Esophagus squamous epithelium (tissue), 5 donors: ENCODE measurements at places on chromosomes 2 and 18. TPM values are rescaled to one million over a fixed set of nuclear protein-coding genes. Genes with fewer than 3 reads are reported as not detected.

Gene ZNF532
- total RNA-seq = 30.7 TPM

Gene DSG3
- 513 TPM for total RNA-seq

Gene FIGLA
- total RNA-seq = not detected

Gene SPEG
- total RNA-seq = 3.8 TPM

Gene GCG
- total RNA-seq = not detected

- no peak overlapping the region for H3K4me3 ChIP-seq
- H3K4me1 ChIP-seq = peaks cover 10% of the 10 kb centered on the region
- DNase-seq = no peak
- no peaks in the 10 kb centered on the region for H3K27me3 ChIP-seq
- no peaks in the 10 kb centered on the region for H3K36me3 ChIP-seq
These were observed 23.2 kb downstream of the LAMA3 start for GRCh38 chr18:23712445-23712844.

DNA sequence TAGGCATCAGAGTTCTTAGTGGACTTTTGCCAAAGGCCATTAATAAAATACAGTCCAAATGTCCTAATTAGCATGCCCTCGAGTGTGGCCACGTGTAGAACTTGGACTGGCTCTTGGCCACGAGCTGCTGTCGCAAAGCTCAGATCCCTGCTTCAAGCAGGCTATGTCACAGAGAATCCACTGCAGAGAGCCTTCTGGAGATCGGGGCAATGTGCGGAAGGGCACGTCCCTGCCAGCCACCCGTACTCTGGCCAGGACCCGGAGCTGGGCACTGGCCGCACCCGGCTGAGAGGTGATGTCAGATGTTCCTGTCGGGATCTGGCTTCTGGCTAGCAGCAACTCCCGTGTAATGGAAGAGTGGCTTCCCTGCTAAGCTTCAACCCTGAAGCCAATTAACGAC is 432.7 kb upstream of the ID2 start:
- H3K27ac ChIP-seq = no peak overlapping the region
- H3K36me3 ChIP-seq = no peaks in the 10 kb centered on the region
- H3K4me3 ChIP-seq = no peak overlapping the region

- no peak overlapping the region for H3K27ac ChIP-seq
- H3K36me3 ChIP-seq = no peaks in the 10 kb centered on the region
- peak overlapping the region; percentile 36 for H3K4me3 ChIP-seq
- no peaks in the 10 kb centered on the region for H3K27me3 ChIP-seq
- H3K4me1 ChIP-seq = peaks cover 88% of the 10 kb centered on the region
These were observed 9.6 kb downstream of the CROCC2 start for GRCh38 chr2:240915526-240916341.

DNA sequence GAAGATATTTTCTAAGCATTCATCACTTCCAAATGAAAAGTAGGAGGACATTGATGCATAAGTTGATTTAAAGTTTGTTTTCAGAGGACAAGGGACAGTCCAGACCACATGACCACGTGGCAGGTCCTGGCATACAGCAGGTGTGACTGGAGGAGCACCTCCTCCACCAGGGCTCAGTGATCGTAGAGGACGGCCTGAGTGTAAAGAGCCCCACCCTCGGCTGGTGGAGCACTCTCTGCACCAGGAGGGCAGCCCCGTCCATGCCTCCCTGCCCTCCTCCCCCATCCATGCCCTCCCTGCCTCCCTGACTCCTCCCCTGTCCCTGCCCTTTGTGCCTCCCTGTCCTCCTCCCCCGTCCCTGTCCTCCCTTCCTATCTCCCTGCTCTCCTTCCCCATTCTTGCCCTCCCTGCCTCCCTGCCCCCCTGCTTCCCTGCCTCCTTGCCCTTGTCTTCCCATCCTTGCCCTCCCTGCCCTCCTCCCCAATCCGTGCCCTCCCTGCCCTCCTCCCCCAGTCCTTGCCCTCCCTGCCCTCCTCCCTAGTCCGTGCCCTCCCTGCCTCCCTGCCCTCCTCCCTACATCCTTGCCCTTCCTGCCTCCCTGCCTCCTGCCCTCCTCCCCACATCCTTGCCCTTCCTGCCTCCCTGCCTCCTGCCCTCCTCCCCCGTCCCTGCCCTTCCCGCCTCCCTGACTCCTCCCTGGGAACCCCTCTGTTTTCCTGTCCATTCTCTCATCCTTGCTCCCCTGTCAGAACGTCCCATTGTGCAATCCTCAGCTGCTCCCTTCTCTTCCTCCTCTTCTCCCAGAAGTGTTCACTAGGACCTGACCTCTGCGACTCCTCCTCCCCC is 47.9 kb downstream of the ANKMY1 start:
- H3K27me3 ChIP-seq = no peaks in the 10 kb centered on the region
- no peaks in the 10 kb centered on the region for H3K36me3 ChIP-seq
- H3K4me1 ChIP-seq = peaks cover 9% of the 10 kb centered on the region
- no peak overlapping the region for H3K27ac ChIP-seq

GRCh38 chr18:25144820-25145219 is 207.1 kb downstream of the ZNF521 start:
- H3K4me1 ChIP-seq = no peaks in the 10 kb centered on the region
- H3K36me3 ChIP-seq = no peaks in the 10 kb centered on the region
- H3K27ac ChIP-seq = no peak overlapping the region
- no peak overlapping the region for H3K4me3 ChIP-seq

GRCh38 chr18:74389991-74390390 is 67.1 kb downstream of the DIPK1C start:
- no peak for DNase-seq
- H3K36me3 ChIP-seq = no peaks in the 10 kb centered on the region
- no peak overlapping the region for H3K4me3 ChIP-seq
- H3K4me1 ChIP-seq = no peaks in the 10 kb centered on the region

DNA sequence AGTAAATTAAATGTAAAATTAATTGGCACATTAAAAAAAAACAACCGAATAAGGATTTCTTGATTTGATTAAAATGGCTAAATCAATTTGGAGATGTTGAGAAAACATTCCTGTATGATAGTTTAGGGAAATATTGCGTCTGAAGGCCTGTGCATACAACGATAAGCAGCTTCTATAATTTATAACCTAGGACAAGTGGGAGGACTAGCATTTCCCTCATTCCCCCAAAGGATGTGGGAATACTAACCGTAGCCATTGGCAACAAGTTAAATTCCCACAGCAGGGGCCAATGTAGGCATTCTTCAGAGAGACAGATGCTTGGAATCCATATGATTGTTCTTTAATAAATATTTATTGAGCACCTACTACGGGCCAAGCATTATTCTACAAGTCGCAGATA is 134.5 kb downstream of the NYAP2 start:
- H3K36me3 ChIP-seq = no peaks in the 10 kb centered on the region
- no peak overlapping the region for H3K4me3 ChIP-seq
- H3K27ac ChIP-seq = no peak overlapping the region
- DNase-seq = no peak

DNA sequence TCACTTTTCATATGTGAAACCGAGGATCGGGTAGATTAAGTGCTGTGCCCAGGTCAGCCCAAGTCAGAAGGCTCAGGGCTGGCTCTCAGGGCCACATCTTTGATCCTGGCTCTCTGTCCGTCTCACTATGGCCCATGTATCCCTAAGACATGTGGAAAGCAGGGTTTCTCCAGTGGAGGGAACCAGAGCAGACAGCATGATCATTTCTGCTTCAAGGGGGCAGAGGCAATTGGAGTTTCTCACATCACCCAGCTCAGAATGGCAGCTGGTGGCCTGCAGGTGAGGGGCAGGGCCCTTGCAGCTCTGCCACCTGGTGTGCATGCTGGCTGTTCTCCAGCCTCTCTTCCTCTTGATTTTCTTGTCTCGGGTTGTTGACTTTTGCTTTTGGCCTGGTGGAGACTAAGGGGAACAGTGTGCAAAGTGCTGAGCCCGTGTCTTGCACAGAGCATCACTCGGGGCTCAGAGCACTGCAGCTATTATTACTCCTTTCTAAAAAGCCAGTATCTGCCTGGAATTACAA is 27.0 kb downstream of the LDLRAD4 start:
- DNase-seq = no peak
- H3K4me1 ChIP-seq = no peaks in the 10 kb centered on the region
- no peak overlapping the region for H3K27ac ChIP-seq

- H3K27me3 ChIP-seq = no peaks in the 10 kb centered on the region
- H3K4me3 ChIP-seq = no peak overlapping the region
- DNase-seq = no peak
- no peaks in the 10 kb centered on the region for H3K4me1 ChIP-seq
- H3K27ac ChIP-seq = peak overlapping the region; percentile 72
- H3K36me3 ChIP-seq = no peaks in the 10 kb centered on the region
These were observed 68.6 kb downstream of the TNP1 start for GRCh38 chr2:216791303-216791702.

DNA sequence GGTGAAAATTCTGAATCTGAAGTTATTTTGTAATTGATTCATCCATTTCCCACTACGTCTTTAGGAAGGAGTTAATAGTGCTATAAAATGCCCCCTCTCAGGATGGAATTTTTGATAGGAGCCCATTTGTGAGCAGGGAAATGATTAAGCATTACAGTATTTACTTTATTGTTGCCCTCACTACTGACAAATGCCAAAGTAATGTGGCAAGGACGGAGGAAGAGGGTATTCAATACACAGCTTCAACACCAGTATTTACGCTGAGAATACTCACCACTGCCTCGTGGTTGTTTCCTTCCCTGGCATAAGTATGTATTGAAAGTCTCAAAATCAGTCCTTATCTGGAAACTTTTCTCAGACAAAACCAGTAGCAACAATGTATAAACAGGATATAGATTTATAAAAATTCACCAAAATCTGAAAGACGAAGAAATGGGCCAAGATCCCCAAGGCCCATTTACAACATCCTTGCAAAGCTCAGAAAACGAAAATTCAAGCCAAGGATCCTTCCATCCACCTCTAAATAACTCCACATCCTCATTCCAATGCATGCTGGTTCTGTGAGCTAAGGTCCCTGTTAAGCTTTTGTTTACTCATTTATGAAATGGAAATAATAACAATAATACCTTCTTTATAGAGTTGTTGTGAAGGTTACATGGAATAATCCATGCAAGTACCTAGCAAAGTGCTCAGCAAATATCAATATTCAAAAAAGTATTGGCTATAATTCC is 29.3 kb downstream of the FEZ2 start:
- H3K4me1 ChIP-seq = peaks cover 11% of the 10 kb centered on the region
- DNase-seq = no peak
- H3K4me3 ChIP-seq = no peak overlapping the region
- no peaks in the 10 kb centered on the region for H3K36me3 ChIP-seq
- H3K27ac ChIP-seq = peak overlapping the region; percentile 63

DNA sequence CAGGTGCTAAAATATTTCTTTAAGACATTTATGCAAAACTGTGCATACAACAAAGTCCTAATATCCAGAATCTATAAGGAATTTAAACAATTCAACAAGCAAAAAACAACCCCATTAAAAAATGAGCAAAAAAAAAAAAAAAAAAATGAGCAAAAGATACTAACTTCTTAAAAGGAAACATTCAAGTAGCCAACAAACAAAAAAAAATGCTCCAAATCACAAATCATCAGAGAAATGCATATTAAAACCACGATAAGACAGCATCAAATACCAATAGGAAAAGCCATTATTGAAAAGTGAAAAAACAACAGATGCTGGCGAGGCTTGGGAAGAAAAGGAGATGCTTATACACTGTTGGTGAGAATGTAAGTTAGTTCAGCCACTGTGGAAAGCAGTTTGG is 34.9 kb downstream of the B4GALT6 start:
- H3K4me3 ChIP-seq = no peak overlapping the region
- no peak for DNase-seq
- H3K27ac ChIP-seq = no peak overlapping the region
- H3K27me3 ChIP-seq = no peaks in the 10 kb centered on the region
- no peaks in the 10 kb centered on the region for H3K36me3 ChIP-seq

DNA sequence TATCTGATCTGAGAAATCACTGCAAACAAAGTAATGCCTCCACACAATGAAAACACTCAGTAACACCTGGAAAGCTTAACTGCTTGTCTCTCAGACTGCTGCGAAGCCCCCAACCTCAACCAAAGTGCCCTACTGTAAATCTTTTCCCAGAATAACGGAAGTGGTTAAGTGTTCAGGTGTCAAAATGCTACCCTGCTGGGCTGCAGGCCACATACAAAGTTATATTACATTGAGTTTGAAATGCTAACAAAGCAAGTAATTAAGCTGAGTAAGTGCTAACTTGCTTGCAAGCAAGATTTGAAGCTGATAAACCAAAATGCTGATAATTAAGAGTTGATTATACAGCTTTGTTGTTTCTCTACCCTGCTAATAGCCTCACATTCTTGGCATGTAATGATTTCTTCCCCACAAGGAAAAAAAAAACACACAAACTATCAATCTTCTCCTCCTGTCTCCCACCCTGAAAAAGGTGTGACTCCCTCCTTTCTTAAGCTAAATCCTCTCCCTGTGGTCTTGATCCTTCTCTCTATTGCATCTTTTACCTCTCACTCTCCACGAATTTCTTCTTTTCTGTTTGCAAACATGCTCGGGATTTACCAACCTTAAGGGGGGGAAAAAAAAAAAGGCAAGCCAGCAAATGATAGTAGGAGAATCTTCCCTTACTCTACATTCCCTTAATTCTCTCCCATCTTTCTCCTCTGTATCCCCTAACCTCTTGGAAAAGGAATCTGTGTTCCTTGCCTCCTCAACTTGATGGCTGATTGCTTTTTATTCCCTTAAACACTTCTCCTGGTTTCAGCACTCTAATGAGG is 266.8 kb upstream of the SIX3 start:
- no peaks in the 10 kb centered on the region for H3K36me3 ChIP-seq
- DNase-seq = no peak
- H3K27me3 ChIP-seq = no peaks in the 10 kb centered on the region
- no peak overlapping the region for H3K27ac ChIP-seq

DNA sequence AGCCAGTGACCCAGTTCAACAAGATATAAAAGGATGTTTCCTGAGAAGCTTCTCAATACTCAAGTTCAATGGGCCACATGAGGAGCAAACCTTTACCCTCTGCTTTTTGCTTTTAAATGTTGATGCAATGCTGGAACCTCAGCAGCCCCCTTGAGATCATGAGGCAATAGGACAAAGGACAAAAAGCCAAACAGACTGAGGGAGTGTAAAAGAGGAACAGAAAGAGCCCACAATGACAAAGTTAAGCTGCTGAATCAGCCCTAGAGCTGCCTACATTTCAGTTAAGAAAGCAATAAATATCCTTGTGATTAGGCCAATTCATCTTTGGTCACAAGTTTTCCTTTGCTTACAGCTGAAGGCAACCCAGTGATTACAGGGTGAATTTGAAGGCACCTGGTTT is 76.9 kb downstream of the MRO start:
- DNase-seq = no peak
- H3K36me3 ChIP-seq = no peaks in the 10 kb centered on the region
- no peak overlapping the region for H3K4me3 ChIP-seq
- H3K4me1 ChIP-seq = no peaks in the 10 kb centered on the region
- H3K27ac ChIP-seq = no peak overlapping the region
